ENCODE measurements at places on chromosomes 3 and 15.

DNA sequence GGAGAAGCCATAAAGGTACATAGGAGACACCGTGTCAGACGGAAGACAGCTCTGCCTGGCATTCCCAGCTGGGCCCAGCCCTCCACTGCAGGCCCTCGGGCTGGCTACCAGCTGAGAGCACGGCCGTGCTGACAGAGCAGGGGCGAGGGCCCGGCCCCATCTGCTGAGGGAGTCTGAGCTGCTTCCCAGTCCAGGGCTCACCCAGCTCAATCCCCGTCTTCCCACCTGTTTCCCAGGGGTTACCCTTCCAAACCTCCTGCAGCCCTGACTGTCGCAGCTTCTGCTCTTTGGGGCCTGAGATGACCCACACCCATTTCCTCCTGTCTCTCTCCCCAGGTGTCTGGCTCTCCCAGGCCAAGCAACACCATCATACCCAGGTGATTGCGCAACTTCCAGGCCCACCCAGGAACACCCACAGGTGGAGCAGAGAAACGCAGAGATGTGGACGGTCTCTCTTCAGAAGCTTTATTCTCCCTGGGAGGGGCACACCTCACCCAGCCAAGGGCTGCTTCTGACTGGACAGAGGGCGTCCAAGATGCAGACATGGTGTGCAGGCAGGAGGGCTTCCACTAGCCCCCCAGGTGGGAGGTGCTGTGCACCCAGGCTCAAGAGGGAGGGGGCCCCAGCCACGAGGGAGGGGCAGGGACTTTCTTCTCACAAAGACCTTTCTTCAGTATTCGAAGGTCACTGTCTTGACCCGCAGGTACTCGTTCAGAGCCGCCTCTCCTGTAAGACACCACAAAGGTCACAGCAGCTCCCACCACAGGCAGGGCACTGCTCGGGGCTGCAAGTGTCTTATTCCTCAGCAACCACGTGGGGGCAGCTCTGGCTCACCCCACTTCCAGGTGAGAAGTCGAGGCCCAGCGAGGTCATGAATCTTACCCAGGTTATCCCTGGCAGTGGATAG, 19.4 kb upstream of the SLC41A3 start:
- H3K4me3 ChIP-seq = no peak overlapping the region
- peaks cover 16% of the 10 kb centered on the region for H3K4me1 ChIP-seq

DNA sequence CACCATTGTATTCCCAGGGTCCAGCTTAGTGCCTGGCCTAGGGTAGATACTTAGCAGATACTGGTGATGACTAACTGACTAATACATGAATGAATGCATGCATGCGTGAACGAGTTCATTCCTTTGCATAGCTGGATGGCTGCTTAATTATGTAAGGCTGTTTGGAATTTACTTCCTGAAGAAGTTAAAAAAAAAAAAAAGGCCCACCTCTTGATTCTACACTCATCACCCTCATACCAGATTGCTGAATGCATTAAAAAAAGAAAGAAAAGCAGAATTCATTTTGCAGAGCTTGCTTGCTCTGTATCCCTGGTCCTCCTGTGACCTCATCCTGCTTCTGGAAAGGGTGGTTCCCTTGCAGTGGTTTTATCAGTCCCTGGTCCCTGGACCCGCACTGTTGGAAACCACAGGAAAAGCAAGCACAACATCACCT, 277.6 kb upstream of the CFAP20DC start:
- no peaks in the 10 kb centered on the region for H3K36me3 ChIP-seq
- H3K27ac ChIP-seq = no peak overlapping the region

- no peak overlapping the region for H3K4me3 ChIP-seq
- H3K27ac ChIP-seq = no peak overlapping the region
- DNase-seq = no peak
- H3K27me3 ChIP-seq = no peaks in the 10 kb centered on the region
- H3K36me3 ChIP-seq = no peaks in the 10 kb centered on the region
- peaks cover 6% of the 10 kb centered on the region for H3K4me1 ChIP-seq
Observed at GRCh38 chr3:96449803-96450202, 364.6 kb upstream of the EPHA6 start.

- H3K4me3 ChIP-seq = no peak overlapping the region
- H3K36me3 ChIP-seq = peaks cover 28% of the 10 kb centered on the region
- no peaks in the 10 kb centered on the region for H3K27me3 ChIP-seq
Observed at GRCh38 chr3:64144241-64144900, 80.9 kb downstream of the PRICKLE2 start.

- H3K36me3 ChIP-seq = no peaks in the 10 kb centered on the region
- no peak for DNase-seq
- H3K4me3 ChIP-seq = no peak overlapping the region
- H3K27me3 ChIP-seq = no peaks in the 10 kb centered on the region
- H3K4me1 ChIP-seq = peaks cover 5% of the 10 kb centered on the region
Observed at GRCh38 chr3:8984526-8984925, 21.3 kb upstream of the RAD18 start.

DNA sequence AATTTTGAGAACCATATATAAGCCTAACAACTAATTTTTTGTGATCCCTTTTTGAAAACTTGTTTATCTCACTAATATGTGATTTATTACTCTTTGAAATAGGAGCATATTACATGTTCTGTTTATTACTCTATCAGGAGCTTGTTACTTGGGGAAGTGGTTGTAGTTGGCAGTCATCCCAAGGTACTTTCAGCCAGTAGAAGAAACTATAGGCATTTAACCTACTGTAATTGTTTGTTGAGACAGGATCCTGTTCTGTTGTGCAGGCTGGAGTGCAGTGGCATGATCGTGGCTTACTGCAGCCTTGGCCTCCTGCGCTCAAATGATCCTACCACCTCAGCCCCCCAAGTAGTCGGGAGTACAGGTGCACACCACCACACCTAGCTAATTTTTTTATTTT, 195.6 kb downstream of the TCF12 start:
- H3K4me3 ChIP-seq = no peak overlapping the region
- no peaks in the 10 kb centered on the region for H3K27me3 ChIP-seq
- no peaks in the 10 kb centered on the region for H3K36me3 ChIP-seq

DNA sequence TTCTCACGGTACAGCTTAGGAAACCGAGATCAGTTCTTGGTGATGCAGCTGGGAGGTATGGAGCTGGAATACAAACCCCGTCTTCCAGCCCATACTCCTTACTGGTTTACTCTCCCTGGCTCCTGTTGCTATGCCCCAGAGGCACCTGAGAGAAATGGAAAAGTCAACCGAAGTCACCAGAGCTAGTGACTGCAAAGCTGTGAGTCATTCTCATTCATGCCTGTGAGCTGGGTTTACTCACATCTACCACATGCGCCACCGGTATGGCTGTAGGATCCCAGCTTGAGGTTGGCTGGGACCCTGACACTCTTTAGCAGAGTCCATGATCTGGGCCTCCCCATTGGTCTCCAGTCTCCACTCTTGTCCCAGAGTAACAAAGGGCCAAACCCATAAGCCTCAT, 111.5 kb upstream of the ETV5 start:
- DNase-seq = no peak
- H3K4me3 ChIP-seq = no peak overlapping the region
- H3K4me1 ChIP-seq = peaks cover 34% of the 10 kb centered on the region
- peak overlapping the region; percentile 46 for H3K27ac ChIP-seq
- peaks cover 11% of the 10 kb centered on the region for H3K36me3 ChIP-seq
- no peaks in the 10 kb centered on the region for H3K27me3 ChIP-seq

GRCh38 chr3:186516646-186517045, 27.5 kb downstream of the CRYGS start:
- no peak overlapping the region for H3K27ac ChIP-seq
- DNase-seq = no peak
- H3K27me3 ChIP-seq = no peaks in the 10 kb centered on the region
- H3K4me3 ChIP-seq = no peak overlapping the region
- H3K36me3 ChIP-seq = no peaks in the 10 kb centered on the region
- H3K4me1 ChIP-seq = no peaks in the 10 kb centered on the region

DNA sequence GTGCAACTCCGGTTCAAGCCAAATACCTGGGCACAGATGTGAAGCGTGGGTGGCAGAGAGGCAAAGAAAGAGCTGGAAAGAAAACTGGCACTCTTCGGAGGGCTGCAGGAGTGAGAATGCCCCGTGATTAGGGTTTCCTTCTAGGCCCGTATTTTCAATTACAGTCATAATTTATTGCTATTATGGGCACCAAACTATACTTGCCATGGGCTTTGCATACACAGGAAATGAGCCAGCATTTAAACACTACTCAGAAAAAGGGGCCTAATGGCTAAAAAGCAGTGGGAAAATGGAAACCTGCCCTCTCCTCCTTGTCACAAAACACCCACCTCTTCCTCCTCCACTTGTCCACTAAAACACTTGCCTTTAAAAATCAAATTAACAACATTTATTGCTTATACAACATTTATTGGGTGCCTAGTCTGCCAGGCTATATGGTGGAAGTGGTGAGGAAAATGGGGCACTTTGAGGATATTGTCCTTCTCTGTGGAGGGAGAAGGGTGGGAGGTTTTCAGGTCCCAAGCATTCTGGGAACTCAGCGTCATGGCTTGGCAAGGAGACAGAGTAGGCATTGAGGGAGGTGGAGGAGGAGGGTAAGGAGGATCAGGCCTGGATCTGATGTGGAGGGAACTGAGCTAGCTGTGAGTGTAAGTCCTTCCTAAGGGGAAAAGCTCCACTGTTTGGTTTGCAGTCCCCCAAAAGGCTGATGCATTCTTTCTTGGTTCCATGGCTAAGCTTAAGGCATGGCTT, 160.9 kb downstream of the SLCO3A1 start:
- H3K27me3 ChIP-seq = no peaks in the 10 kb centered on the region
- H3K4me3 ChIP-seq = no peak overlapping the region
- peaks cover 24% of the 10 kb centered on the region for H3K4me1 ChIP-seq
- DNase-seq = no peak

DNA sequence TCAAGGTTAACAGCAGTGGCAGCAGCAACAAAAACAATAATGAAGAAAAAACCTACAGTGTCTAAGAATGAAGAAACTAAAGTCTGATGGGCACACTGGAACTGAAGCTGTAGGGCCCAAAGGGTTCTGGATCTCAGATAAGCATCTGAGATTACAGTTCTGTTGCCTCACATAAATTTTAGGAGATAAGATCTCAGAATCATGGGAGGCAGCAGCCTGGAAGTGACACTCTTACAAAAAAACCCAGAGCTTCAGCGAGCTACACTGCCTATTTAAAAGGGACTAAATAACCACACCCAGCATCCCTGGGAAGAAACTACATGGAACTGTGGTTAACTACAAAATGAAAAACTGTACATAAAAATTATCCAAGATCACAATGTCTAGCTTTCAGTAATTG, 61.2 kb downstream of the PLD1 start:
- H3K36me3 ChIP-seq = no peaks in the 10 kb centered on the region
- H3K27me3 ChIP-seq = no peaks in the 10 kb centered on the region
- H3K4me1 ChIP-seq = peaks cover 38% of the 10 kb centered on the region
- H3K27ac ChIP-seq = no peak overlapping the region

- H3K27me3 ChIP-seq = no peaks in the 10 kb centered on the region
Observed at GRCh38 chr3:38022301-38022700, 7.1 kb downstream of the PLCD1 start.
